Foreskin keratinocyte (primary cell): ENCODE measurements at places on chromosomes 5 and 9.
A peak's percentile ranks its signal among the peaks of the same experiment; 100 is the strongest.

- no peak for DNase-seq
These were observed 6.8 kb upstream of the TIFAB start for GRCh38 chr5:135458921-135459331.

DNA sequence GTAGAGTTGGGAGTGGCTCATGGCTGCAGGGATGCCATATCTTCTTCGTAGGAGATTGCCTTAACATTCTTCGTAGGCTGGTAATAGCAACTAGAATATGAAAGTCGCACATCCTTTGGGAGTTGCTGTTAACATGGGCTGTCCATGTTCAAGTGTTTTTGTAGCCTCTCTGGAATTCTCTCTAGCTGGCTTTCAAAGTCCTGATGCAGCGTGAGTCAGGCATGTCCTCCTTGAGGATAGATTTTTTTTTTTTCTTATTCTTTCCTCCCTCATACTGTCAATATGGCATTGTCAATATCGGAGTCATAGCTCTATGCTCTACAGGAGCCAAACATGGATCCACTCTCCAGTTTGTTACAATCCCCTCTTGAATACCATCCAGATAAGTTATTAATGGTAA lies 494.8 kb upstream of the WWC1 start:
- DNase-seq = no peak

GRCh38 chr5:91841423-91841822 lies 458.3 kb upstream of the ARRDC3 start:
- DNase-seq = no peak

GRCh38 chr9:106859957-106860720 lies 2.8 kb upstream of the ZNF462 start:
- DNase-seq = peak; percentile 73

GRCh38 chr9:115794921-115795475 lies 358.6 kb upstream of the PAPPA start:
- DNase-seq = no peak

GRCh38 chr5:123928401-123928800 lies 416.4 kb downstream of the CSNK1G3 start:
- DNase-seq = no peak

DNA sequence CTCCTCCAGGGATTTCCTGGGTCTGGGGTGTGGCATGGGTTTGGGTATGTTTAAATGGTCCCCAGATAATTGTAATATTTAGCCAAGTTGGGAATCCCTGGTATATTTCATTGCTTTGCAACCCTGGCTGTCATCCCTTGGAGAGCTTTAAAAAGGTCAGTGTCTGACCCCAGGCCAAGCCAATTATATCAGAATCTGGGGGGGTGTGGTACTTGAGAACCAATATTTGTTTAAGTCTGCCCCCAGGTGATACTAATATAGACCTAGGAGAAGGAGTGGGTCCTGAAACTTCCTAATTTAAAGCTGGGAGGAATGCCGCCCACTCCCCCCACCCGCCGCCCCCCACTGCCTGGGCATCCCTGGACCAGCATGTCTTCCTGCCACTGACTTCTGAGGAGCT lies 38.2 kb upstream of the SLC2A8 start:
- DNase-seq = no peak

GRCh38 chr9:127991757-127992274 lies 11.0 kb upstream of the EEIG1 start:
- DNase-seq = no peak

- peak; percentile 18 for DNase-seq
These were observed 185.6 kb downstream of the DMAC1 start for GRCh38 chr9:7613931-7614330.

- DNase-seq = no peak
These were observed 12.6 kb downstream of the ANKDD1B start for GRCh38 chr5:75623846-75624245.

GRCh38 chr9:22508790-22509189 lies 62.2 kb downstream of the DMRTA1 start:
- DNase-seq = no peak

DNA sequence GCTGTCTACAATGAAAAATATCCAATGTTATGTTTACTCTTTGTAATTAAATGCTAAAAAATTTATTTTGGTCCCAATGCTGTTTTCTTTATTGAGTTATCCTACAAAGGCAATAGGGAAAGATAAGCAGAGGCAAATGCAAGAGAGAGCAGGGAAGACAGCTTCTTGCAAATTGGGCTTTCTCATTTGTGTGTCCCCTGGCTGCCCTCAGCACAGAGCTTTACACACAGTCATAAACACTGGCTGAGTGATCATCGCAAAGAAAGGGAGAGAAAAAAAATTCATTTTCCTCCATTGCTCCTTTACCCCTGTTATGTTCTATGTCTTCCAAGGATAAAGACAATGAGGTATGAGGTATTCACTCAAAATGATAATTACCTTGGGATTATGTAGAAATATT lies 2.3 kb upstream of the TSSK1B start:
- DNase-seq = no peak

DNA sequence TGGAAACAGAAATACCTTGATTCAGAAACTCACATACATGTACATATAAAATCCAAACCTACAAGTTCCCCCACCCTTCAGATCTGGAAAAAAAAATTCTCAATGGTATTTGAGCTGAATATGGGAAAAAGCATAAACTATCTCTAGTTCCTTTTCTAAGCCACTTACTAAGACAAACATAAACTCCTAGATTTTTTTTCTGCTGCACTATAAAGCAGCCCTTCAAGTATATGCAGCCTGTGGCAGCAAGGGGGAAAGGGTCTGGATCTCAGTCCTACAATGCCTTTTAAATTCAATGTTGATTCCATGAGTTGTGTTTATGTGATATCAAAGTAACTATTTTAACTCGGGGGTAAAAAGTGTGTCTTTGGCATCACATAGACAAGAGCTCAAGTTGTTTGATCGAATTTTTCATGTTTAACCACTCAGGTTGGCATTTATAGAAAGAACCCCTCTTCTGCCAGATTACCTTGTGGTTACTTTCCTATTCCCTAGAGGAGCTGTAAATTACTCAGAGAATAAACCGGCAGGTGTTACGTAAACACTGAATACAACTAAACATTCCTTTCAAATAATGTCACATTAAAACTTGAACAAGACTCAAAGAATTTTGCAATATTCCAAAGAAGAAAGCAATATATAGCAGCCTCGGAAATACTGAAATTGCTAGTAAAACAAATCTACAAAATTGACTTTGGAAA lies 91.8 kb upstream of the FER start:
- DNase-seq = peak; percentile 64

- no peak for DNase-seq
These were observed 462.4 kb downstream of the PRR16 start for GRCh38 chr5:120926471-120926870.

- DNase-seq = no peak
These were observed 31.1 kb downstream of the C5orf58 start for GRCh38 chr5:170263906-170264305.

- DNase-seq = no peak
These were observed 20.6 kb upstream of the COL5A1 start for GRCh38 chr9:134620751-134621557.

DNA sequence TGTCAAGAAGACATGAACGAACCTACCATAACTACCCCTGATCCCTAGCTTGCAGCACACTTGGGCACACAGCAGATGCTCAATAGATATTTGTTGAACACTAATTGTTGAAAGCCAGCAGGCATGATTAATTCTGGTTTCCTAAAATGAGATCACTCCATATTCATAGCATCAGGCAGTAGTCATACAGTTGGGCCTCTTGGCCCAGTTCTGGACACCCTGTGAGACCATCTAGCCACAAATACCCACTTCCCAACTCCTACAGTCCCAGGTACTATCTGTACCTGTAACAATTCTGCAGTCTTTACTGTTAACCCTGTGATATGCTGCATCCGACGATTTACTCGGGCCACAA lies 24.2 kb downstream of the P4HA2 start:
- DNase-seq = no peak

DNA sequence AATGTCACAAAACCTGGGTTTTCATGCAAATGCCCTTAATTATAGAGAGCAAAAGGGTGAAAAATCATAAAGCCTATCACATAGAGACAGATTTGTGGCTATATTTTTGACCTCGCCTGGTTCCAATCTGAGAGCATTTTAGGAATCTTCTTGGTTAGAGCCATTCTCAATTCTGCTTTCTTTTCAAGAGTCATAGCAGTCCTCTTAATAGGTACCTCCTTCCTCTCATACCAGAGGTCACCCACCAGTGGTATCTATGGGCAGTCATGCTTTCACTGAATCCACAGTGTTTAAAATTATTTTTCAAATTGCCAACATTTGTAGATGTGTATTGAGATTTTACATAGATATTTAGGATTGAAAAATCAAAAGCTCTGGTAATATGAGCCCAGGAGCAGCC lies 215.5 kb downstream of the DAB2IP start:
- DNase-seq = no peak

DNA sequence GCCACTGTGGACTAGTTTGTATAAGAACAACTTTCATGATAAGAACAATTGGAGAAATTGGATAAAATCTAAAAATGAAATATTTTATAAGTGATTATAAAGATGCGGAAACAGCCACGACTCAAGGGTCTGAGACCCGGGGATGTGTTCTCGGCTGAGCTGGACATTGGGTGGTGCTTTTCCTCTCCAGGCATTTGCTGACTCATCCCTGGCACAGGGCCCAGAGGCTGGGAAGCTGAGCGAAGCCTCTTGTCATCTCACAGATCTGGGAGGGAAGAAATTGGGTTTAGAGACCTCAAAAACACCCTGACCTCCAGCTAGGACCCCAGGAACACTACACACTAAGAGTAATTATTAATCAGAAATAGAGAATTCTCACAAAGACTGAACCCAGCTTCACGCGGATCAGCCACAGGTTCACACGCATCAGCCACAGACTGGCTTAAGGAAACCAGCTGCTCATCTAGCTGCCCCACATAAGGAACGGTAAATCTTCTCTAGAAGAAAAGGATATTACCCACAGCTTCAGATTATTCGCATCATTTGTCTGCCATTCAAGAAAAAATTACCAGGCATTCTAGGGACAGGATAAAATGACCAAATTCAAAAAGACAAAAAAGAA lies 2.8 kb upstream of the OR2V1 start:
- peak; percentile 72 for DNase-seq

GRCh38 chr5:151284392-151284967 lies 19.1 kb downstream of the SLC36A3 start:
- DNase-seq = no peak

DNA sequence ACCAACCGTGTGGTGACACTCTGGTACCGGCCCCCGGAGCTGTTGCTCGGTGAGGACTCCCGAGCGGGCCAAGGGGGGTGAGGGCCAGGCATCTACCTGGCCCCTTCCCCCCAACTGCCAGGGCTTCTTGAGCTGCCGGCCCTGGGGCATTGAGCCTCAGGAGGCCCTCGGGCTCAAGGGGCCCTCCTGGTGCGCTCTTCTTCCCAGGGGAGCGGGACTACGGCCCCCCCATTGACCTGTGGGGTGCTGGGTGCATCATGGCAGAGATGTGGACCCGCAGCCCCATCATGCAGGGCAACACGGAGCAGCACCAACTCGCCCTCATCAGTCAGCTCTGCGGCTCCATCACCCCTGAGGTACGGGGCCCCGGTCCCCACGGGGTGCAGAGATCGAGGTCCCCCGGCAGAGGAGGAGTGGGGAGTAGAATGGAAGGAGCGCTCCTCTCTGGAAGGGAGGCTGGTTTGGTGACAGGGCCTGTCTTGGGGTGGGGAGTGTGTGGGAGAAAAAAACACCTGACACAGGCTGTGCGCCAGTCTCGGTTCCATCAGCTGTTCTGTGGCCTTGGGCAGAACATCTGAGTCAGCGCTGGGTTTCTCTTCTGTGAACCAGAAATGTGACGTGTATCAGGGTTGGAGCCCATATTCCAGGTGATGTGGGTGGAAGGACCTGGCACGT lies 2.6 kb downstream of the CDK9 start:
- DNase-seq = no peak

- no peak for DNase-seq
These were observed 25.5 kb downstream of the ADAM19 start for GRCh38 chr5:157549954-157550549.
